ENCODE measurements at places on chromosomes 11 and 22. TPM values are rescaled to one million over a fixed set of nuclear protein-coding genes. Genes with fewer than 3 reads are reported as not detected.

Gene DDTL
- total RNA-seq, result not detected

GRCh38 chr11:134973801-134974200 is 561.8 kb upstream of the B3GAT1 start:
- H3K27ac ChIP-seq, result no peak overlapping the region
- no peaks in the 10 kb centered on the region for H3K27me3 ChIP-seq
- no peak for DNase-seq
- H3K4me3 ChIP-seq, result no peak overlapping the region
- no peaks in the 10 kb centered on the region for H3K4me1 ChIP-seq

Gene HIC2
- total RNA-seq, result 7.3 TPM

DNA sequence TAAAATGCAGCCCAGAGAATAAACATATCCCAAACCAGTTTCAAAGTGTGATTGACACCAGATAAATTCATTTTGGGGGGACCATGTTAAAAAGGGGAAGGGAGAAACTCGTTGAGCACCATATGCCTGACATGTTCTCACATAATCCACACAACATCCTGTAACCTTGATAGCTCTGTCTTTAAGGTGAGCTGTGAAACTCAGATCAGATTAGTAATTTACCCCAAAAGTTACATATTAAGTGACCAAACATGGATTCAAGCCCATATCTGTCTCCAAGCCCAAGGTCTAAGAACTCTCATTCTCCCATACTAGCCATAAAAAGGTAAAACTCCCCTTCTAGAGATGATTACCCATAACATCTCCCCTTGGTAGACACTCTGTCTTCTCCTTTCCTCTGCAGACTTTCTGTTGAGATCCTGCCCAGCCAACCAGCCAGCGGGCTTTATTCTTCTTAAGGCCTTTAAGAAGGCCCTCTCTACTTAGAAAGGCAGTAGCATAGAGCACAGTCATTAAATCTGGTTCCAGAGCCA is 150.7 kb downstream of the CCDC34 start:
- no peak overlapping the region for H3K4me3 ChIP-seq
- DNase-seq, result no peak
- H3K36me3 ChIP-seq, result no peaks in the 10 kb centered on the region
- peak overlapping the region; percentile 96 for H3K27ac ChIP-seq

DNA sequence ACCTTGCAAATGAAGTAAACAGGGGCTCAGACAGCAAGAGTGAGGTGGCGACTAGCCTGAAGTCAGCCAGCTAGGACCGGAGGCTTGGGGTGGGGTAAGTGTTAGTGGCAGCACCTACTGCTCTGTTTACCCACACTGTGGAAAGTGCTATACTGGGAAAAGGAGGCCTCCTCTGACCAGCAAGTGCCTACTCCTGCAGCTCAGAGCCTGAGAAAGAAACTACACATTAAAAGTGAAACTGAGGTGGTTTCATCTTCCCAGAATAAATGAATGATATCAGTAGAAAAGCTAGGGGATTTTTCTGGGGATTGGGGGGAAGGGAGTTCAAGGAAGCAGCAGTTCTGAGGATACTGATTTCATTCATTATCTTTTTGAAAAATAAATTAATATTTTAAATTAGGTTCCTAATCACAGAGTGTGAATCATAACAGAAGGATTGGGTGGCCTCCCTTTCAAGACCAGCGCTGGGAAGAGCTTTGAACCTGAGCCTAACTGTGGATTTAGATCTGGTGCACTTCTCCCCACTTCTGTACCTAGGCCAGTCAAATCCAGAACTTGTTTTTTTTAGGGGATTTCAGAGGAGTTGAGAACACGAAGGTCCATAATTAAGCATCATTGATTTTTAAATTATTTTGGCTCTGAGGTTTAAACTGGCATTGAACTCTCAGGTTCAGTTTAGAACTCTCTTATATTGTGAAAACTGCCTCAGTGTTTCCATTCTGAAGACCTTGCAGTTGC is 48.1 kb upstream of the GRAMD1B start:
- DNase-seq, result no peak
- no peak overlapping the region for H3K27ac ChIP-seq
- no peak overlapping the region for H3K4me3 ChIP-seq
- no peaks in the 10 kb centered on the region for H3K4me1 ChIP-seq
- H3K36me3 ChIP-seq, result no peaks in the 10 kb centered on the region

Gene ARHGAP8
- 9.2 TPM for total RNA-seq

GRCh38 chr11:7643314-7643713 is 30.0 kb downstream of the CYB5R2 start:
- no peak for DNase-seq
- no peaks in the 10 kb centered on the region for H3K4me1 ChIP-seq
- no peak overlapping the region for H3K4me3 ChIP-seq

DNA sequence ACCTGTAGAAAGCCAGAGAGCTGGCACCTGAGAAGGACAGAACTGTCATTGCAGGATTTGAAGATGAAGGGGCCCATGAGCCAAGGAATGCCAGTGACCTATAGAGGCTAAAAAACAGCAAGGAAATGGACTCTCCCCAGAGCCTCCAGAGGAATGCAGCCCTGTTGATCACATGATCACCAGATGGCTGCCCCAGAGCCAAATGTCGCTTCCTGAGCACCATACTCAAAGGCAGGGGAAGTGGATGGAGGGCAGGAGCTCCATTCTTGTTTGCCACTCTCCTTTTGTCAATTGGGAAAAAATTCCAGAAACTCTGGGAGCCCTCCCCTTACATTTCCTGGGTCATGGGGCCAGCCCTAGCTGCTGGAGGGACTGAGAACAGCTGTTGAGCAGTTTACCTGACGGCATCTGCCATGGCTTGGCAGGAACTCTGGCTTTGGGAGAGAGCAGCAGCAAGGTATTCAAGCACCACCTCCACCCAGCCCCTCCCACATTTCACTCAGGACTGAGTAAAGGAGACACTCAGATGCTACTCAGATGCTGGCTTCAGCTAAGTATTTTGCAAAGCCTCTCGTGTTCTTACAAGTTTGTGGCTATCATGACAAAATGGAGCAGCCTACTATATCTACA is 46.9 kb downstream of the DKK3 start:
- DNase-seq, result no peak
- no peaks in the 10 kb centered on the region for H3K27me3 ChIP-seq
- no peak overlapping the region for H3K4me3 ChIP-seq
- H3K36me3 ChIP-seq, result peaks cover 2% of the 10 kb centered on the region
- H3K27ac ChIP-seq, result no peak overlapping the region
- H3K4me1 ChIP-seq, result no peaks in the 10 kb centered on the region

DNA sequence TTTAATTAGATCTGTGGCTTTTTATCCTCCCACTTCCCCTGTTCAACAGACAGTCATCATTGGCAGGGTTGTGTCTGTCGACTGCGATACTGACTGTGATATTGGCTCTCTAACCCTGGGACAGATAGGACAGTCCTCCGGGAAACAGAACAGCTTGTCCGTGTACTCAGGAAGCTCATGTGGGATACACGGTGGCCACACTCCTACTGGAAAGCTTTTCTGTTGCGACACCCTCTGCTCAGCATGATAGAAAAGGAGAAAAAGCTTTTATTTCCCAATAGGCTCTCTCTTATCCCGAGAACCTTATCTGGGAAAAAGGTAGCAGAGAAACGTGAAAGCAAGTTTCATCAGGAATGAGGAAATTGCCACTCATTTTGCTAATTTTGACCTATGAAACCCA is 60.4 kb upstream of the HSPA8 start:
- no peak for DNase-seq
- no peak overlapping the region for H3K27ac ChIP-seq
- no peak overlapping the region for H3K4me3 ChIP-seq
- no peaks in the 10 kb centered on the region for H3K4me1 ChIP-seq

Gene DDI1
- total RNA-seq, result not detected

Gene SLC5A4
- not detected for total RNA-seq

DNA sequence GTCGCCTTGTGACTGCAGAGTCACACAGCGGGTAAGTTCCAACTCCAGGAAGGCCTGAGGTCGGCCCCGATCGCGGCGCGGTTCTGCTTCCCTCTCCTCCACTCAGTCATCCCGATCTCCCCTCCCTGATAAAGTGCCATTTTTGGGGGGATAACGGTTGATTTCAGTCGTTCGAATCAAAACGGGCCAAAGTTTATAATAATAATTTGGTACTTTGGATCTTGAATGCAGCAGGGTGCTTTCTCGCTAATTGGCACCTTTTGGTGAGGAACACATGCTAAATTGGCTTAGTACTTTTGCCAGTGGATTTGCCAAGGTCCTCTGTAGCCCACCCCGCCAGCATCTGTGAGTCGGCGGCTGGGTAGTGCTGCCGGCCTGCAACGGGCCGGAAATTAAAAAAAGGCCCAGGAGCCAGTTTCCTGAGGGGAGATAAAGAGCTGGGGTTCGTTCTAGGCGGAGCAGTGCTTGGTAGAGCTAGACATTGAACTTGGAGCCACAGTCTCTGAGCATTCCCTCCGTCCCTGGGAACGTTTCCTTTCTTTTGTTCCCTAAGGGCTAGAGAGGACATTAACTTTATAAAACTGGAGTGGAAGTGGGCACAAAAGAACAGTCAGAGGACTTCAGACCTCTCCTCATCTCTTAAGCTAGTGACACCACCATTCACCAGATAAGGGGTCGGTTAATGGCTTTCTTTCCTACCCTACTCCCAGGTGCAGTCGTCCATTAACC is 997 bp downstream of the UBE2L3 start:
- peaks cover 33% of the 10 kb centered on the region for H3K4me1 ChIP-seq
- H3K36me3 ChIP-seq, result peaks cover 6% of the 10 kb centered on the region
- no peaks in the 10 kb centered on the region for H3K27me3 ChIP-seq
- peak overlapping the region; percentile 87 for H3K4me3 ChIP-seq
- no peak for DNase-seq
- H3K27ac ChIP-seq, result peak overlapping the region; percentile 93

GRCh38 chr11:128642571-128642970 is 51.3 kb upstream of the FLI1 start:
- no peak overlapping the region for H3K4me3 ChIP-seq
- DNase-seq, result no peak
- no peaks in the 10 kb centered on the region for H3K4me1 ChIP-seq
- no peaks in the 10 kb centered on the region for H3K36me3 ChIP-seq

GRCh38 chr22:48438096-48438495 is 1389.6 kb downstream of the BRD1 start:
- DNase-seq, result no peak
- no peaks in the 10 kb centered on the region for H3K27me3 ChIP-seq
- H3K4me3 ChIP-seq, result no peak overlapping the region

DNA sequence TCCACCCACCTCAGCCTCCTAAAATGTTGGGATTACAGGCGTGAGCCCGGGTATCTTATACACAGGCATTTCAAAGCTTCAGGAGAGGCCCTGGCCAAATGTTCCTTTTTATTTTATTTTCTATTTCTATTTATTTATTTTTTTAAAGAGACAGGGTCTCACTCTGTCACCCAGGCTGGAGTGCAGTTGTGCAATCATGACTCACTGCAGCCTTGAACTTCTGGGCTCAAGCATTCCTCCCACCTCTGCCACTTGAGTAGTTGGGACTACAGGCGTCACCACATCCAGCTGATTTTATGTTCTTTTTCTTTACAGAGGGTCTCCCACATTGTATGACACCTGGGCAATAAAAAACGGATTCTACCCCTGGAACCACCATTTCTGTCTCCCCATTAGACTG is 71.2 kb downstream of the FBXO7 start:
- no peak overlapping the region for H3K4me3 ChIP-seq
- no peaks in the 10 kb centered on the region for H3K36me3 ChIP-seq
- no peaks in the 10 kb centered on the region for H3K27me3 ChIP-seq
- DNase-seq, result no peak
- no peaks in the 10 kb centered on the region for H3K4me1 ChIP-seq
- no peak overlapping the region for H3K27ac ChIP-seq

GRCh38 chr11:133945087-133945974 is 11.4 kb downstream of the IGSF9B start:
- H3K36me3 ChIP-seq, result no peaks in the 10 kb centered on the region
- peaks cover 3% of the 10 kb centered on the region for H3K4me1 ChIP-seq
- no peak for DNase-seq
- H3K27me3 ChIP-seq, result no peaks in the 10 kb centered on the region
- H3K27ac ChIP-seq, result no peak overlapping the region
- no peak overlapping the region for H3K4me3 ChIP-seq

- H3K36me3 ChIP-seq, result no peaks in the 10 kb centered on the region
- H3K27me3 ChIP-seq, result no peaks in the 10 kb centered on the region
- no peaks in the 10 kb centered on the region for H3K4me1 ChIP-seq
- DNase-seq, result no peak
Measured at GRCh38 chr11:71281831-71282230, 29.5 kb upstream of the SHANK2 start.

DNA sequence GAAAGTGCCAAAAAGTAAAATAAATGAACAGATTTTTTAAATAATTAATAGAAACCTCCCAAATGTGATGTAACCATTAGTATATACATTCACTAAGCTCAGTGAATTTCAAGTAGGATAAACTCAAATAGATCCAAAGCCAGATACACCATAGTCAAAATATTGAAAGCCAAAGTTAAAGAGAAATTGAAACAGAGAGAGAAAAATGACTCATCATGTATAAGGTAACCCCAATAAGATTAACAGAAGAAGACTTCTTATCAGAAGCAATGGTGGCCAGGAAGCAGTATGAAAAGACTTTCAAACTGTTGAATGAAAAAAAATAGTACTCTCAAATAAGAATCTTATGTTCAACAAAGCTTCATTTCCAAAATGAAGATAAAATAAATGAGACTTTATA is 70.5 kb downstream of the LUZP2 start:
- no peak overlapping the region for H3K4me3 ChIP-seq
- no peak overlapping the region for H3K27ac ChIP-seq
- no peak for DNase-seq
- H3K4me1 ChIP-seq, result no peaks in the 10 kb centered on the region
- no peaks in the 10 kb centered on the region for H3K27me3 ChIP-seq

Gene BLID
- 0.41 TPM for total RNA-seq

DNA sequence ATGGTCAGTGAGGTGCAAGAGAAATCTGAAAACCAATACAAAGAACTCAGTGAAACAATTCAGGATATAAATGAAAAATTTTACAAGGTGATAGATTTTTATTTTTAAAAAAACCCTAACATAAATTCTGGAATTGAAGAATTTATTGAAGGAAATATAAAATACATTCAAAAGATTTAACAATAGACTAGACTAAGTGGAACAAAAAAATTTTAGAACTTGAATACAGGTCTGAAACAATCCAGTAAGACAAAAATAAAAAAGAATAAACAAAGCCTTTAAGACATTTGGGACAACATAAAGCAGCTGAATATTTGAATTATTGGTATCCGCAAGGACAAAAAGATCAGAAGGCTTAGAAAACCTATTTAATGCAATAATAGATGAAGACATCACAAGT is 8.7 kb downstream of the SPA17 start:
- no peak overlapping the region for H3K27ac ChIP-seq
- no peaks in the 10 kb centered on the region for H3K4me1 ChIP-seq
- H3K27me3 ChIP-seq, result no peaks in the 10 kb centered on the region
